ENCODE measurements at places on chromosomes 3 and 15.
A peak's percentile ranks its signal among the peaks of the same experiment; 100 is the strongest.

GRCh38 chr3:50657407-50657806, 17.3 kb upstream of the DOCK3 start:
- no peak for DNase-seq

DNA sequence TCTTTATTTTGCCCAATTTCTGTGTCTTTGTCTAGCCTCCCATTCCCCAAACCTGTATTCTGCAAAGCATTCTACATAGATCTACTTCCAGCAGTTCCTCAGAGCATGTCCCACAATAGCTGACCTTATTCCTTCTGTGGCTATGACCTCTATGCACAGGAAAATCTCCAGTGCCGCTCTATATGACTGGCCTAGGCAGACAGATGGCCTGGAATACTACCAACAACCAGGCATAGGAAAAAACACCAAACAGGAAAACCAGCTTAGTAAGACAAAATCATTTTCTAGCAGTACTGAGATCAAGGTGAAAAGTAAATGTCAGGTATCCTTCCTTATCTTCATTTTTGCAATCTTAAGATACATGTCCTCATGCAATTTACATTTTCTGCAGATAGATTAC, 1115.0 kb downstream of the IGSF11 start:
- no peak for DNase-seq

DNA sequence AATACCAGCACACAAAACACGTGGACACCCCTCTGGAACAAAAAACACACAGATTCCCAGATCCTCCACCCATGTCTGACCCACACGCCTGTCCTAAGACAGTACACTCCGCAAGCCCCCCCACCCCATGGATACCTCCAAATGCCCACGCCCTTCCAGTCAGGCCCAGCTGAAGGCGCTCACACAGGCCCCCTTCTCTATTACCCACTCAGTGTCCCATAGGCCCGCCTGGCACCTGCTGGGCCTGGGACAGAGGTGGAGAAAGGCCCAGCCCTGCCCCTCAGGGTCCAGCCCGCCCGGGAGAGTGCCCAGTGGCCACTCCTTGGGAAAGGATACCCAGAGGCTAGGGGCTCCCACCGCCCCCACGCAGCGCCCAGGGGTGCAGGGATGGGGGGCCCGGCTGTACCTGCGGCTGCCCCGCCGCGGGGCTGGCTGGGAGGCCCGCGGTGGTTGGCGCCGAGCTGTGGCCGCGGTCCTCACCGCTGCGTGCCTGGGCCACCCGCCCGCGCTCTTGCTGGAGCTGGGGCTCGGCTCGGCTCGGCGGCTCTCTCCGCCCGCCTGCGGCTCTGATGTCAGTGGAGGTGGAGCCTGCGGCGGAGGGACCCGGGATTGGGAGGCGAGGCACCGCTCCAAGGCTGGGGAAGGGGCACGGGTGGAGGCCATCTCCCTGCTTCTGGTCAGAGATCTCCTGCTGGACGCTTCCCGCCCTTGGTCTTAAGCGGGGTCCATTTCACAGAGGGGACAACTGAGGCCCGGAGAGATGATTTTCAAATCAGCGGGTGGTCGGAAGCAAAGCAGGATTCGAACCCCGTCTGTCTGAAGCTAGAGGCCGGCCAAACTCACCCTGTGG, at the start of gene CAMK1:
CAMK1 (minus strand) TSS at position 522 of the 850 bp plus-strand sequence. CDS start 2,198 bp downstream, outside the sequence.
- peak; percentile 71 for DNase-seq

GRCh38 chr15:92634671-92635201, 20.8 kb downstream of the FAM174B start:
- no peak for DNase-seq

DNA sequence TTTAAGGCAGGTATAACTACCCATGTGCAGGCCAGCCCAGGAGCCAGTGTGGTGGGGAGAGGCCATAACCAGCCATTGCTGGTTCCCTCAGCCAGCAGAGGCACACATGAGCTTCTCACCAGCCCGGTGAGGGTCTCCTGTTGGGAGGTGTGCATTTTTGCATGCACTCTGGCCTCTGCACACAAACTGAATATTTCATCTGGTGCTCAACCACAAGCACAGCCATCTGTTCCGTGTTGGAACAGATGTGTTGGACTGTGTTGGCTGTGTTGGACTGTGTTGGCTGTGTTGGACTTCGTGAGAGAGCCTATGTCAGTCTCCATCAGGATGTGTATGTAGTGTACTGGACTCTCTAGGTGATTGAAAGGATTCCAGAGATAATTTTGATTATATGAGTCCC, 67.2 kb downstream of the RPL39L start:
- DNase-seq, result no peak

GRCh38 chr15:98080791-98081190, 120.3 kb downstream of the ARRDC4 start:
- DNase-seq, result no peak

DNA sequence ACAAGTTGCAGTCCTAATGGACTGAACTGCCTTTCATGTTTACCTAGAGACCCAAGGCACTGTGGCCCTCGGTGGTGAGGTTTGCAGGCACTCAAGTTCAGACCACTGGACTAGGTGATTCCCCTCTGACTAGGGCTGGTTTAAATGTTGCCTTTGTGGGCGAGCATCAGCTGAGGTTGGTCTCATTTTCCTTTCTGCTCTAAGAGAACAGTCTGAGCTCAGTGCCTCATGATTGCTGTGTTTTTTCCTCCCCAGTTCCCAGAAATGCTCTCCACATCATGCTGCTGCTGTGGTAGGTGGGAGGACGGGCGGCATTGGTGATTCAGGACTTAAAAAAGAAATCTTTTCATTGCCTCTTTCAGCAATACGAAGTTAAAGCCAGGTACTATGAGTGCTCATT, 237.2 kb downstream of the MBNL1 start:
- DNase-seq, result peak; percentile 10

GRCh38 chr3:76402926-76403325, 617.6 kb upstream of the ZNF717 start:
- DNase-seq, result no peak

- no peak for DNase-seq
Measured at GRCh38 chr3:72421126-72421525, 427.1 kb downstream of the SHQ1 start.

- DNase-seq, result no peak
Measured at GRCh38 chr15:36183201-36183600, 396.2 kb upstream of the CDIN1 start.

DNA sequence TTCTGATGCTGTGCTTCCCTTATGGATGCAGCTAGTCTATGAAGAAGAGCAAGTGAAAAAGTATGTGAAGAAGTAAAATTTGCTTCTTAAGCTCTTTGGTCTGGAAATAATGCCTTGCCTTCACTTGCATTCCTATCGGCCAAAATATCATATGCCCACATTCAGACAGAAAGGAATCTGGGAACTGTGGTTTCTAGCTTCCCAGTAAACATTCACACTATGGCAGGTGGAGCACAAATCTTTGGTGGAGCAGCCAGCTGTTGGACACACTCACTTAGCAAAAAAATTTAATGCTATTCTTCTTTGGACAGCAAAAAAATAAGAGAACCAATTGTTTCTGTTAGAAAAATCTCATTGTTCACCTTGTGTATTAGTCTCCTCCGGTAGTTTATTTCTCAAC, 12.3 kb upstream of the COL6A6 start:
- no peak for DNase-seq

DNA sequence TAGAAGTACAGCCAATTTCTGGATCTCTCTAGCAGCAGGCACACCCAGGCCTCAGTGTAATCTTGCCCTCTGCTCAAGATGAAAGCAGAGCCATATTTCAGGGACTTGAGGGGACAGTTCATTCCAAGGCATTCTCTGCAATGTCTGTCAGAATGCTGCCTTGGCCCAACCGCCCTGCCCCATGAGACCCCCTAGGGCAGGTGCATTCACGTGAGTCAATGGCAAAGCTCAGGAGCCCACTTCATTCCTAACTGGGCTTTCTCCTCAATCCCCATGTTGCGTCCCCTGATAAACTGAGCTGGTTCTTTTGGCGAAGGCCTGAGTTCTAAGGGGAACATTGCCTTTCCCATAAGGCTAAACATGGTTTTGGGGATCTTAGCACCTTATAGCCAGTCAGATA, 9.5 kb downstream of the SNTN start:
- DNase-seq, result no peak

GRCh38 chr15:62741106-62741505, 301.4 kb upstream of the TPM1 start:
- no peak for DNase-seq

- no peak for DNase-seq
Measured at GRCh38 chr3:54810401-54810800, 117.5 kb downstream of the LRTM1 start.

DNA sequence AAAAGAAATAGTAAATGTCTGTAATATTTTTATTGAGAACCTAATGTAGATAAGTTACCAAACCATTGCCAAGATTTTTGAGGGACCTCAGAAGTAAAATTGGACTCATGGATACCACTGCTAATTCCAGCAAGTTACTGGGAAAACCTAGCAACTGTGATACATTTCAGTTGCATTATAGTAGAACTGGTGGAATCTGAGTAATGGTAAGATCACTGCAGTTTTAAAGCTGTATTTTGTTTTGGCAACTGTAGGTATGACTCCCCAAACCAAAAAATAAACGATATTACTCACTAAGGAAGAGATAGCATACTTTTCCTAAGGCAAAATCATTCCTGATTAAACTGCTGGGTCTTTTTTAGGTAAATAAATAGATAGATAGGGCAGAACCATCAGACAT, 54.0 kb downstream of the ARMC8 start:
- DNase-seq, result no peak

- DNase-seq, result no peak
Measured at GRCh38 chr3:187746059-187746441, 782 bp upstream of the BCL6 start.

DNA sequence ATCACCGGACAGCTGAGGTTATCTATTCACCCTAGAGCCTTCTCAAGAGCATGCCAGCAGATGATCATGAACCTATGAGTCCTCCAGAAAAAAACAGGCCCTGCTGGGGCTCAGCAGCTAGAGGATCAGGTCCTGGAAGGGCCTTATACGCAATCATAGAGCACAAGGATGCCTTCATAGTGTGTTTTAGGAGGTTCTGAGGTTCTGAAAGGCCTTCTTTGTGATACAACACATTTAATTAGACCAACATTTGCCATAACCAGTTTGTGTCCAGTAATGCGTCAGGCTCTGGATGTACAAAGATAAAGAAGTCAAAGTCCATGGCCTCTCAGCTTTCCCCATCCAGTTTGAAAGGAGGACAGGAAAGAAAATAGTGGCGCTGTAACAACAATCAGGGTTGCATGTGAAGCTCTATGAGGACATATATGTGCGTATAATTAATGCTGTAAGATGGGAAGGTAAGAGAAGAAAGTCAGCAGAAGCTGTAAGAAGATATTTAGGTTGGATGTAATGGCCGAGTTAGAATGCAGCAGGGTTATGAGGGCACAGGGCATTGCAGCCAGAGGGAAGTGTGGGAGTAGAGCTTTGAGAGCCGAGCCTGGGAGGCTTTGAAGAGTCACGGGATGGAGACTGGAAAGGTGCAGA, 302.6 kb upstream of the TBL1XR1 start:
- DNase-seq, result no peak

- no peak for DNase-seq
Measured at GRCh38 chr3:146803745-146804144, 198.6 kb upstream of the PLSCR5 start.

- DNase-seq, result no peak
Measured at GRCh38 chr3:81198216-81198615, 563.2 kb downstream of the GBE1 start.

- no peak for DNase-seq
Measured at GRCh38 chr3:81788610-81789009, 27.2 kb upstream of the GBE1 start.

- DNase-seq, result no peak
Measured at GRCh38 chr3:129526121-129526900, 2.1 kb upstream of the RHO start.

- no peak for DNase-seq
Measured at GRCh38 chr3:30952786-30953185, 58.3 kb upstream of the GADL1 start.

- DNase-seq, result no peak
Measured at GRCh38 chr3:190811775-190812480, 50.6 kb downstream of the GMNC start.

DNA sequence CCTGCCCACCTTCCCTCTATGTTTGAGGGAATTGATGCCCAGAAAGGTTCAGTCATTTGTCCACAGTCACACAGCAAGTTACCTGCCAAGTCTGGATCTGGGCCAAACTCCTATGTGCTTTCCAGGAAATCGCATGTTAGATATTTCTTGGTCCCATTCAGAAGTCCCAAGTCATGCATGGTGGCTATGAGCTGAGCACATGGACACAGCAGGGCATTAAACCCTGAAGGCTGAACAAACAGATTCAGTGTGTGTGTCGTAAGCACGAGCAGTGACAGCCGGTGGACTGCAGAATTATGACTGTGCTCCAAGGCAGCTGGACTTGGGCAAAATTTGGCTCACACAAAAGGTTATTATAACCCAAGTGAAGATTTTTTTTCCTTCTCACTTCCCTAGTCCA, 11.4 kb upstream of the SLC6A6 start:
- DNase-seq, result no peak

GRCh38 chr3:66812136-66812535, 186.0 kb upstream of the KBTBD8 start:
- no peak for DNase-seq

DNA sequence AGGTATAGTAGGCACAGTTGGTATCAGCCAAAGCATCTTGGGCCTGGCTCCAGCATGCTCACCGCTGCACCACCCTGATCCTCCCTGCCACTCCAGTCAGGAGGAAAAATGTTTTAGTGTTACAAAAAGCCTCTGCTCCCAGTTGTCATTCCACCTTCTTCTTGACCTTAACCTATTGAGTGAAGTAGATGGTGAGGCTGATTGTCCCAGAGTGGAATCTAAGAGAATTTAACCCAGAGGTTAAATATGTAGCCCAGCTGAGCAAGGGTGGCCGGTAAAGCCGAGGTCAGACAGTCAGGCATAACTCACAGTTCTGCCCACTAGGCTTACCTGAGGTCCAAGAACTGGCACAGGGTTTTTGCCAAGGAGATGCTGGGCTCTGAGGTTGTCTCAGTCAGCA, 30.7 kb upstream of the TNIK start:
- no peak for DNase-seq

GRCh38 chr3:112463250-112463649, 36.0 kb downstream of the BTLA start:
- DNase-seq, result no peak

- DNase-seq, result no peak
Measured at GRCh38 chr15:66433726-66434125, 47.0 kb downstream of the MAP2K1 start.

DNA sequence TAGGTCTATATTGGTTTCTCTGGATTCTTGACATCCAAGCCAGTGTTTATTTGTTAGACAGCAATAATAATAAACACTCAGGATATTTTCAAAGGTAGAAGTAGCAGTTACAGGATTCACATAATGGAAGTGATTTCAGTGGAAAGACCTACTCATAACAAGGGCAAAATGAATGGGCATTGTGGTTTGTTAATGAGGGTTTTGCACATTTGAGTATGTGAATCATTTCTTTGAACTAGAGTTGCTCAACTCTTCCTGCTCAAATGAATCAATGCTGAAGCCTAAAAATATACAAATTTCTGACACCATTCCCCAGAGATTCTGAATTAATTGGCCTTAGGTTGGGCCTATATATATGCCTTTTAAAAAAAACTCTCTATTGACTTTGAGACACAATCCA, 4.1 kb upstream of the COL6A5 start:
- no peak for DNase-seq

GRCh38 chr15:56981160-56981559, 62.7 kb downstream of the TCF12 start:
- DNase-seq, result no peak

GRCh38 chr3:40524222-40524567, 565 bp upstream of the ZNF621 start:
- DNase-seq, result no peak
